ENCODE measurements at places on chromosomes 12 and 14.

DNA sequence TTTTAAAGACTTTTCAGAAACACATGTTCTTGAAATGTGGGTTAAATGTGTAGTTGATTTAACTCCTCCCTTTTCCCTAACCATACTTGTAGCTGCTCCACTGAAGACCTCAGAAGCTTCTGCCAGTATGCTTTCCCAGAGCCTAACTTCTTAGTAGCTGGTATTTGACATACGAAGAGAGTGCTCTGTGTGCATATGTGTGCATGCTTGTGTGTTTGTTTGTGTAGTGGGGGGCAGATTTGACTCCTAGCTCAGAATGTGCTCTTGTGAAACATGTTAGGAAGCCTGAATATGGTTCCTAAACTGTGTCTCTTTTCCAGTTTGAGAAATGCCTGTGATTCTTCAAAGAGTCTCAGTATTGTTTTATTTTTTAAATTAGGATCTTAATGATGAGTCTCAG is 420.4 kb downstream of the PCNX1 start:
- no peak for DNase-seq

GRCh38 chr12:85820101-85820500 is 16.1 kb downstream of the RASSF9 start:
- no peak for DNase-seq

DNA sequence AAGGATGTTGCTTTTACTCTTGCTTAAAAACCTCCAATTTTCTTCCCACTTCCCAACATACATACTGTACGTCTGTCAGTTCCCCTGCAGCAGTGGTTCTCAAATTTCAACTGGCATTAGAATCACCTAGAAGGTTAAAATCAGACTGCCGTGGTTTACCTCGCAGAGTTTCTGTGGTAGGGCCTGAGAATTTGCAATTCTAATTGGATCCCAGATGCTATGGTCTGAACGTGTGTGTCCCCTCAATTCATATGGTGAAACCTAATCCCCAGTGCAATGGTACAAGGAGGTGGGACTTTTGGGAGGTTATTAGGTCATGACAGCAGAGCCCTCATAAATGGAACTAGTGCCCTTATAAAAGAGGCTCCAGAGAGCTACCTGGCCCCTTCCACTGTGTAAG is 226.9 kb downstream of the CRADD start:
- DNase-seq: no peak

DNA sequence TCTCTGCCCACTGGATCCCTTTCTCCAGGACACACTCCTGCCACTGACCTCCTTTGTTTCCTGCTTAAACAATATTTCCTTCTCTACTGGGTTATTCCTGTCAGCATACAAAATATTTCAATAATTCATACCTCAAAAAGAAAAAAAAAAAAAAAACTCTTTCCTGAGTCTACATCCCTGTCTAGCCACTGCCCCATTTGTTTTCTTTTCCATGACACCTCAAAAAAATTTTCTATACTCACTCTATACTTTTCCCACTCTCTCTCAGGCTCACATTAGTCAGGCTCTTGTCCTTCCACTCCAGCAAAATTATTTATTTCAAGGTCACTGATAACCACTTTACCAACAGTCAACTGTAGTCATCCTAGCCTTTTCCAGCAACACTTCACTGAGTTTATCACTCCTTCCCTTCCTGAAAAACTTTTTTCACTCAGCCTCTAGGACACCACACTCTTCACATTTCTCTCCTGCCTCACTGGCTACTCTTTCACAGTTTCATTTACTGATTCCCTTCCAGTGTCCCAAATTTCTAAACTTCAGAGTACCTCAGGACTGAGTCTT is 29.4 kb upstream of the GXYLT1 start:
- no peak for DNase-seq

GRCh38 chr14:72815430-72815829 is 78.5 kb downstream of the DPF3 start:
- DNase-seq: no peak

GRCh38 chr14:88060576-88060975 is 55.6 kb downstream of the GPR65 start:
- no peak for DNase-seq

- DNase-seq: no peak
These were observed 7.8 kb downstream of the CFAP73 start for GRCh38 chr12:113157218-113157859.

GRCh38 chr12:96020314-96021003 is 14.9 kb downstream of the LTA4H start:
- DNase-seq: no peak

DNA sequence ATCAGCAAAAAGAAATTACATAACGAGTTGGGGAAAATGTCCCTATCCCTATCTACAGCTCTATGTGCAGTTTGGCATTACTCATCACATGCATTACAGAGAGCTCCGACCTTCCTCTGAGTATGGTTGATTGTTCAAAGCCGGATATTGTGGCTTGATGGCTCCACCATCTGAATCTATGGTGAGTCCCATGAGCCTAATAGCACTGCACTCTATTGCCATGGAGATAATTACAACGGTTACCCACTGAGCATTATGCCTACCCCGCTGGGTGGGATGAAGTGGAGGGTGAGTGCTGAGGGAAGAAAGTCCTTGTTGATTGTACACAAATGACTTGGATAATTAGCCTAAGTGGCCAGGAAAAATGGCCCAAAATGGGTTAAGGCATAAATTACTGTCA is 800.5 kb downstream of the NRXN3 start:
- DNase-seq: no peak

GRCh38 chr12:52552055-52552454 is 890 bp downstream of the KRT71 start:
- DNase-seq: no peak

DNA sequence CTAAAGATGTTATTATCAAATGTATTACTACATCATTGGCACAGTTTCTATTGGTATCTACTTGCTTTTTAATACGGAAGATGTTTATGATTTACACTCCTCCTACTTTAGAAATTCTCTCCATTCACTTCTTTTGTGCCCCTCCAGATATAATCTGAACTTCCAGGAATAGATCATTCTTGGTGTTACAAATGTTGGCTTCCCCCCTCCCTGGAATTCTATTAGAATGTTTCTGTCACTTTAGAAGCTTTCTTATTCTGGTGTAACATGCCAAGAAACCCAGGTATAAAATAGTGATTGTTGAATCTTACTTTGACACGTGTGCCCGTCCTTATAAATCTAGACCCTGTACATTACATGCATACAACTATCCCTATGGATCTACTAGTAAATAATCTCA is 1.2 kb upstream of the WDR20 start:
- peak; percentile 3 for DNase-seq

DNA sequence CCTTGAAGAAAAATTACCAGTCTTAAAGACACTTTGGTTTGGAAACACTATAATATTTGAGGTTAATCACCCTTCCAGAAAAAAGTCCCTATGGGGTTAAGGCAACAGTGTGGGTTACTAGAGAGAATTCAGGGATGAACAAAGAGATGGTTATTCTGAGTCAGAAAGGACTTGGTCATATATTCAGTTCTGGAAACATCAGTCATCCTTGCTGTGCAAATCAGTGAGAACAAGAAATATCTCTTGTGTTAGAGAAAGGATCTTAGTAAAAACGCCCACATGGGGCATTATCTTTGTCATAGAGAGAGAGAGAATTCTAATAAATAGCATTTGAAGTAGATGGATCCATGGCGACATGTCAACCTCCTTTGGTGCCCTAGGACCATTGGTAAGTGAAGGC is 59.4 kb upstream of the E2F7 start:
- no peak for DNase-seq

- no peak for DNase-seq
These were observed 50.1 kb downstream of the TMEM132C start for GRCh38 chr12:128316973-128317526.

DNA sequence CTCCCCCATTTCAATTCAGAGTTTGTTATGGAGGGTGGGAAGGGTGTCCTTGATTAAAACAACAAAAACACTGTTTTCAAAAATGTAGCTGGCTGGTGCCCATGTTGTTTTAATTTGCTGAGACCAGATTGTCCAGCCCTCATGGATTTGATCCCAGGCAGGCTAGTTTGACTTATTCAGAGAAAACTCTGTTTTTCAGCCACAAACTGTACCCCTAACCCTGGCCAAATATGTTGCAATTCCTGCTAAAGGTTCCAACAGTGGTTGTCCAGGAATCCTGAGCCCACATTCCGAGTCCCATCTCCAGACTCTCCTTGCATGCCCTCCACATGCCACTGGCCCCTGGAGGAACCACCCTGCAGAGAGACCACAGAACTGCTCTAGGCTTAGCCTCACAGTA is 36.0 kb downstream of the MAP1LC3B2 start:
- DNase-seq: no peak

GRCh38 chr12:101207086-101207780 is 2.8 kb downstream of the SLC5A8 start:
- DNase-seq: no peak

DNA sequence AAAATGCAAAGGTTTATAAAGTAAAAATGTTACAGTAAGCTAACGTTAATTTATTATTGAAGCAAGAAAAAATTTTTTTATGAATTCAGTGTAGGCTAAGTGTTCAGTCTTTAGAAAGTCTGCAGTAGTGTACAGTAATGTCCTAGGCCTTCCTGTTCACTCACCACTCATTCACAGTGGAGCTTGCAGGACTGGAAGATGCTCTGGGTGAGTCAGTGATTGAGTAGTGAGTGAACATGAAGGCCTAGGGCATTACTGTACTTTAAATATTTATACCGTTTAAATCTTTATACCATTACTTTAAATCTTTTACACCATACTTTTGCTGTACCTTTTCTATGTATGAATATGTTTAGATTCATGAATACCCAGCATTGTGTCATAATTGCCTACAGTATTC is 120.3 kb upstream of the SLC38A4 start:
- no peak for DNase-seq

DNA sequence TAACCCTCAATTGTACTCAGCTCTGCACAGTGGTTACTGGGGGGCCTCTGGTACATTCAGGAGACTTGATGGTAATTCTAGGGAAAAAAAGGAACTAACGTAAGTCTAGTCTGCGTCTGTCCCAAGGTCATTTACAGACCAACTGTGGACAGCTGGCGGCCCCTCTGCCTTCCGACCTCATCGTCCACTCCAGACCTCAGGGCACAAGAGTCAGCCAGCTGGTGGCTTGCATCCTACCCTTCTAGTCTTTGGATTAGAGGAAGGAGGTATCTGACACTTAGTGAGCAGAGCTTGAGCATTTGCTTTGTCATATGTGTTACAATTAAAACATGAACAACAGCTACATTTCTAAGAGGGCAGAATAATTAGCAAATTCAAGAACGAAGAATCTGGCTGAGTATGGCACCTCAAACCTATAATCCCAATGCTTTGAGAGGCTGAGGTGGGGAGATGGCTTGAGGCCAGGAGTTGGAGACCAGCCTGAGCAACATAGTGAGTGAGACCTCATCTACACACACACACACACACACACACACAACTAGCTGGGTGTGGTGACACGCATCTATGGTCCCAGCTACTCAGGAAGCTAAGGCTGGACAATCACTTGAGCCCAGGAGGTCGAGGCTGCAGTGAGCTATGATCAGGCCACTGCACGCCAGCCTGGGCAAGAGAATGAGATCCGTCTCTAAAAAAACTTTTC is 36.5 kb downstream of the SSH1 start:
- no peak for DNase-seq

- no peak for DNase-seq
These were observed 201.7 kb downstream of the EXOC5 start for GRCh38 chr14:57066887-57067513.

DNA sequence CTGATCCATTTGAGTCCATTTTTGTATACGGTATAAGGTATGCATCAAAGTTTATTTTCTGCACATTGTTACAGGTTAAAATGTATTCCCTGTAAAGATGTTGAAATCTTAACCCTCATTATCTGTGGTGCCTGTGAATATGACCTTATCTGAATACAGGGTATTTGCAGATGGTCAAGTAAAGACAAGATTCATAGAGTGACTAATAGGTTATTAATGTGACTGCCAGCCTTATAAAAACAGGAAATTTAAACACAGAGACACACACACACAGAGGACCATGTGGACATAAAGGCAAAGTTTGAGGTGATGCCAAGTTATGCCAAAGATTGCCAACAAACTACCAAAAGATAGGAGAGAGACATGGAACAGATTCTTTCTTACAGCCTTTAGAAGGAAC is 347.2 kb upstream of the DCN start:
- DNase-seq: peak; percentile 36

- DNase-seq: peak; percentile 70
These were observed 5.1 kb upstream of the MAGOHB start for GRCh38 chr12:10618338-10618987.

DNA sequence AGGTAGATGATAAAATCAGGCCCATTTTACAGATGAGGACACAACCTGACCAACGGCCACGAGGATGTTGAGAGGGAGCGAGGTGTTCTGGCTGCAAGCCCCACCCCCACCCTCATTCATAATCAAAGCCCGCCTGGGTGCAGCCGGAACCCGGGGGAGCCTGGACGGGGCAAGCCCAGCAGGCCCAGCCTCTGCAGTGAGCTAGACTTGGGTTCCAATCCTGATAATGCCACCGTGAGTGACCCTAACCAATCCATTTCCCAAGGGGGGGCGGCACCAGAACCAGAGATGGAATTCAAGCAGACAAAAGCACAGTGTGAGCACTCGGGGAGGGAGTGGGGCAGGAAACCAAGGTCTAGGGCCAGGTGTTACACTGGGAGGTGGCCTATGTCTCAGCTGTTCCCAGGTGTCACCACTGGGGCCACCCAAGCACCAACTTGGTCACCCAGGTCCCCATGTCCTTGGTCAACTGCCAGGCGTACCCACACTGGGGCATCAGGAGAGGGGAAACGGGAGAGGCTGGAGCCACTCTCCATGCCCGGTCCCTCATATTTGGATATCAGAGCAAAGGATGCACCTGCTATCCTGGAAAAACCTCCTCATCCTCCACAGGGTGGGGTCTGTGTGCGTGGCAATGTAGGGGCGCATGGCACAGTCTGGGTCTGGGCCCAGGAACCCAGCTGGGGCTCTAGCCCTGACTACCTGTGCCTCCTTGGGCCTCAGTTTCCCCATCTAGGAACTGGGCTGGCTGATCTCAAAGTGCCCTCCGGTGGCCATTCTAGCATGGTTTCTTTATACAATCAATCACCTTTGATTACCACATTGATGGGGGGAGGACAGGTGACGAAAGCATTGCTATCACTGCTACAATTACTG is 58.4 kb downstream of the FAM222A start:
- no peak for DNase-seq

DNA sequence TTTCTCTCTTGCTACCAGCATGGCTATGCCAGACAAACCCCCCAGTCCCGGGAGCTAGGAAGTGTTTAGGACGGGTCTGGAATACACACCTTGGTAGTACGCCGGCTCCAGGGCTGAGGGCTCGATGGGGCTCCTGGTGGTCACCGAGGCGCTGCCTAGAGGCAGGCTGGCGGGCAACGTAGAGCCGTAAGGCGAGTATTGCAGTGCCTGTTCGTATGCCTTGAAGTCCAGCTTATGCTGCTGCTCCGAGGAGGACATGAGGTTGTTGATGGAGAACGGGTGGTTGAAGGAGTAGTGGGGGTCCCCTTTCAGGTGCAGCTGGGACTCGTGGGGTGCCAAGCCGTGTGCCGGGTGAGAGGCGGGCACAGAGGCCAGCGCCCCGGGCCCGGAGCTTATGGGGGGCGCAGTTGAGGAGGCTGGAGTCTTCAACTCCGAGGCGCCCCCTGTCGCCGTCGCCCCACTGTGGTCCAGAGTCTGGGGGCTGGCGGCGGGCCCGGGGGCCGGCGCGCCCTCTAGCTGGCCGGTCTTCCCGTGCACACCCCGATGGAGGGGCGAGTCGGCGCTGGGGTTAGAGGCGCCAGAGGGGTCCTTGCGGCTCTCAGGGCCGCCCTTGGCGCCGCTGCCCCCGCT is 3.6 kb downstream of the FOXA1 start:
- DNase-seq: no peak

GRCh38 chr12:47415054-47415453 is 290.8 kb downstream of the RPAP3 start:
- no peak for DNase-seq

GRCh38 chr14:52473557-52473956 is 78.7 kb downstream of the TXNDC16 start:
- DNase-seq: peak; percentile 16
